HL-60 (cell line): ENCODE measurements at places on chromosomes 16 and 17.
A peak's percentile ranks its signal among the peaks of the same experiment; 100 is the strongest.

- DNase-seq = peak; percentile 97
Observed at GRCh38 chr17:73482251-73482716, 162.0 kb downstream of the SDK2 start.

DNA sequence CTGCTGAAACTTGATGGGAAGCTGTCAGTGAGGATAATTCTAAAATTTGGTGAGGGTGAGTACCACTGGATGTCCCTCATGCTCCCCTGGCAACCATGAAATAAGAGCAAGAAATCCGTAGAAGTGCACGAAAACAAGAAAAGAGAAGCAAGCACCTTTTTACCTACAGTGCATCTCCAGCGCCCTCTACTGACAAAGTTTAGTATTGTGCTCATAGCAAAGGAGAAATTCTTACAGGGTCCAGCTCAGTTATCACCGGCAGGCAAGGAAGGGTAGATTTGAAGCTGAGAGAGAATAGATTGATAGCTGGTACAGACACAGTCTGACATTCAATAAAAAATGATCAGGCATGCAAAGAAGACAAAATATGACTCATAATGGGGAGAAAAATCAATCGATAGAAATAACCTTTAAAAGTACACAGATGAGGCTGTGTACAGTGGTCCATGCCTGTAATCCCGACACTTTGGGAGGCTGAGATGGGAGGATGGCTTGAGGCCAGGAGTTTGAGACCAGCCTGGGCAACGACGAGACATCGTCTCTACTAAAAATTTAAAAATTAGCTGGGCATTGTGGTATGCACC lies 28.3 kb upstream of the TEX2 start:
- no peak for DNase-seq

- no peak for DNase-seq
Observed at GRCh38 chr17:46771561-46772474, 46.7 kb downstream of the WNT3 start.

- DNase-seq = no peak
Observed at GRCh38 chr16:58366247-58367031, 25.8 kb upstream of the GINS3 start.

DNA sequence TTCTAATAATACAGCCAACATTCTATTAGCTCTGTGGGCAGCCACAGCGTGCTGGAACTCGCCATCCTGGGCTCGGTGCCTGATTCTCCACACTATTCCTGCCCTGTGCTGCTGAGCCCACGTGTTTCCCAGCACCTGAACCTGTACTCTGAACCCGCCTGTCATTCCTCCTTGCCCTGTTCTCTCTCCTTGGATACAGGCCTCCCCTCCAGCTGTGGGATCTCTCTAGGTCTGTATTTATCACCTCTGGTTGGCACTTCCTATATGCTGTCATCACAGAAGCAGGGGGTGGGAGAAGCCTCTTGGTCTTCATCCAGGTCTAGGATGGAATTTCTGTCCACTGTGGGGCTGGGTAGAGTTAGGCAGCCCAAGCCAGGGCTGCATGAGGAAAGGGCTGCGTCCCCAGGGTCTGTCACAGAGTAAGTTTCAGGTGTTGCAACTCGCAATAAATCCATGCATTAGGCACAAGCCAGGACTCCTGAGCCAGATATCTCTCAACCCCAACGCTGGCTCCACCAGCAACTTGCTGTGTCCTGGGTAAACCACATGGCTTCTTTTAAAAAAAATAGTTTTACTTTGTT lies 56.0 kb downstream of the ABAT start:
- no peak for DNase-seq

- no peak for DNase-seq
Observed at GRCh38 chr17:43549496-43549895, 3.4 kb upstream of the ETV4 start.
